ENCODE measurements at places on chromosomes 5 and 9.

- peak; percentile 96 for DNase-seq
Measured at GRCh38 chr5:139635606-139636206, 12.4 kb upstream of the CXXC5 start.

- peak; percentile 62 for DNase-seq
Measured at GRCh38 chr9:83598487-83598886, 24.5 kb upstream of the IDNK start.

DNA sequence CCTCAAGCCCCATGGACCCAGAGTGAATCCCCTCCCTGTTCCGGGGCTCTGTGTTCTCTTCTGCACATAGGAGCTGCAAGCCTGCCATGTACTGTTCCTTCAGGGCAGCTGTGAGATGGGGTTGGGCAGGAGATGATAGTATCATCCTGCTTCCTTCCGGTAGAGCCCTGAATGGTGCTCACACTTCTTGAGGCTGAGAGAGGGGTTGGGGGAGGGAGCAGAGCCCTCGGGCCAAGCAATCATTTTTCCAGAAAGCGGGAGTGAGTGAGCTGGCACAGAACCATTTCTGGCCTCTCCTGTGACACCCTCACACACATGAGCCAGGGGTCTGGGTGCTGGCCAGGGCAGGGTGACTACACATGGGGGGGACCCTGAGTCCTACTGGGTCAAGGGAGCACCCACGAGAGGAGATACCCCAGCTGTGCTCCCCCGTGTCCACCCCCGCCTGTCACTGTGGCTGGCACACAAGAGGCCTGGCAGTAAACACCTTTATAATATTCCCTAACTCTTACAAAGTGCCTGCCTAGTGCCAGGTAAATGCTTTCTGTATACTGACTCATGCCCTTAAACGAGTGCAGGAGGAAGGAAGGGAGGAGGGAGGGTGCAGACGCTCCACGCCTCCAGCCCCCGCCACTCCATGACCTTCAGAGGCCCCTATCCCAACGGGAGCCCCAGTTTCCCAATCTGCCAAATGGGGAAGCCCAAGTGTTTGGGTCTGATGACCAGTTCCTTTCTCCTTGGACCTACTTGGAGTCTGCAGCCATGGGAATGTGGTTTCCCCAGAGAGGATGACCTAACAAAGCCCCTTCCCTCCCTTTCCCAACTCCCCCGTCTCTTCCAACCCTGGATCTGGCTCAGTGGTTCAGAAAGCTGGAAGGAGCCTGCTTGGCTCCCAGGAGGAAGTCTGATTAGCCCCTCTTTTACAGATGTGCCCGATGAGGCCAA lies 15.5 kb downstream of the AKNA start:
- DNase-seq: peak; percentile 22

DNA sequence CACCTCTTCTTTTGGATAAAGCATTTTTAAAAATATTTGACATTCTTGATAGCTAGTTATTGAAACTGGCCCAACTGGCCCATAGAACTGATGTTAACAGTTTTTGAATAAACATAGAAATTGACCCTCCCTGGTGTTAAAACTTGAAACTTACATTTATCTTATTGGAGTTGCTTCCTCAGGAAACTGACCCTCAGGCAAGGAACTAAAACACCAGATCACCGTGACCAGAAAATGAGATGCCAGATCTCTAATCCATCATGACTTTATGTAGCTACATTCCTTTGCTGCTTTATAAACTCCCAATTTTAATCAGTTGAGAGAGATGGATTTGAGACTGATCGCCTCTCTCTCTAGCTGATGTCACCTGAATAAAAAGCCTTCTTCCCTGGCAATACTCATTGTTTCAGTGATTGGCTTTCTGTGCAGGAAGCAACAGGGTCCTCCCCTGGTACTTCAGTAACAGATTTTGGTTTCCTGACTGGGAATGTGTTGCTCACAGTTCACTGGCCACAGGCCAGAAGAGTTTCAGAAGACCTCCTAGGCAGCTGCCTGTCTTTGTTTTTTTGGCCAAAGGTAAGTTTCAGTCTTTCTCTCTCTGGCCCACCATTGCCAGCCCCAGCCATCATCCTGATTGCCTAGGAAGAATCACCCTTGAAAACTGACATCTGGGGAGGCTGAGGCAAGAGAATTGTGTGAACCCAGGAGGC lies 212.4 kb downstream of the DTWD2 start:
- DNase-seq: no peak

DNA sequence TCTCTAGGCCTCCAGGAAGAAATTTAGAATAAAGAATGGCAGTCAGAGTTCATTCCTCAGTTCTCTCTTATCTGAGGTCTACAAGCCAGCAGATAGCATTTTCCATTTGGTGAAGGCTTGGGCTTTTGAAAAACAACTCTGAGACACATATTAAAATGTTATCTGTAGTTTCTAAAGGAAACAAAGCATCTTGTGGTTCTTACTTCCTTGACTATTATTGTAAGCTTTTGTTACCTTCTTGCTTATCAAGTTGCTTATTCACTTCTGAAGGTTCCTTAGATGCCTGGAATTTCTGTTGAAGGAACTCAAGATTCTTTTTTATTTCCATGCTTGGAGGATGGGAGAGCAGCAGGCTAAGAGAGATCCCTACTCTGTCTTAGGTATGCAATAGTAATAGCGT lies 79.2 kb upstream of the MRPS30 start:
- no peak for DNase-seq

DNA sequence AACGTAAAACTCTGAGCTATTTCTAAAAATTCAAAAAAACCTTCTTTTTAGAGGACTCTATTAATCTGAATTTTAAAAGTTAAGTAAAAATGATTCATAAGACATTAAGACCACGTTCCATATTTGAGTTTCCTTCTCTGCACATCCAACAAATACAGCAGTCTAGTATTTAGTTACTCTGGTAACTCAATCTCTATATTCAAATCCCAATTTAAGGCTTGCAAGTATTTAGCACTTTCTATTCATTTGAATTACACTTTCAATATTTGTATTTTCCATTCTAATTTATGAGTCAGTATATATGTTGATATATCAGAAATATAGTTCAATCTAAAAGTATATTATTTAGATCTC lies 17.7 kb downstream of the RFX3 start:
- no peak for DNase-seq

DNA sequence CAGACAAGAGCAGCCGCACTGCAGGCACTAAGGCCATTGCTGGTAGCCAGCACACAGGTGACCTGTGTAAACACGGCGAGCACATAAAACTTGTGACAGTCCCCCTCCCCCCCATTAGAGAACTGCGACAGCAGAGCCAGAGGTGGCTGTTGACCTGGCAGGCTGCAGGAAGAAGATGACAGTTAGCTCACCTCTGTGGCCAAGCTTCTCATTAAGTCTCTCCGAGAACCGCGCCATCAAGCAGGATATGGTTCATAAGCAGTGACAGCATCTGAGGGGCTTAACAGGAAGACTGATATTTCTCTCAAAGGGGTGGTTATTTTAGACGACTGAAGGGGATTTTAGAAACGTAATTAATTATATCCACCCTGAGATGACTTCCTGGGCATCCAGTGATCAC lies 5.2 kb downstream of the SURF4 start:
- DNase-seq: no peak

GRCh38 chr5:156824800-156825199 lies 25.3 kb upstream of the PPP1R2B start:
- DNase-seq: peak; percentile 54

DNA sequence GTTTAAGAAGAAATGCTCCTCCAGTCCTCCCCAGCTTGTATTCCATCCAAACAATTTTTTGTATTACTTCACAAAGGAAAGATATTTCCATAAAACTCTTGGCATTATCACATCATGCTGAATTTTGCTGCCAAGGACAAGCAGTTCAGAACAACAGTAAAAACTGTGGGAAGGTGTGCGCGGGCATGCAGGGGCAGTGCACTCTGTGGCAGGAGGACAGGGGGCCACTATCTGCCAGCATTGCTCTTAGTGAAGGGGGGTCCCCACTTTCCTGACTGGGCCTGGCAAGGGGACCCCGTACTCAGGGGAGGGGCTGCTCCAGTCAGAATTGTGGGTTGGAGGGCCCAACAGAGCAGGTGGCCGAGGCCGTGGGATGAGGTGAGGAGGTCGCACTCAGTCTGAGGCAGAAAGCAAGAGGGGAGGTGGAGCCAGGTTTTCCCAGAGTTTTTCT lies 32.8 kb downstream of the ANGPTL2 start:
- no peak for DNase-seq

GRCh38 chr9:21811914-21812313 lies 9.5 kb downstream of the MTAP start:
- no peak for DNase-seq

DNA sequence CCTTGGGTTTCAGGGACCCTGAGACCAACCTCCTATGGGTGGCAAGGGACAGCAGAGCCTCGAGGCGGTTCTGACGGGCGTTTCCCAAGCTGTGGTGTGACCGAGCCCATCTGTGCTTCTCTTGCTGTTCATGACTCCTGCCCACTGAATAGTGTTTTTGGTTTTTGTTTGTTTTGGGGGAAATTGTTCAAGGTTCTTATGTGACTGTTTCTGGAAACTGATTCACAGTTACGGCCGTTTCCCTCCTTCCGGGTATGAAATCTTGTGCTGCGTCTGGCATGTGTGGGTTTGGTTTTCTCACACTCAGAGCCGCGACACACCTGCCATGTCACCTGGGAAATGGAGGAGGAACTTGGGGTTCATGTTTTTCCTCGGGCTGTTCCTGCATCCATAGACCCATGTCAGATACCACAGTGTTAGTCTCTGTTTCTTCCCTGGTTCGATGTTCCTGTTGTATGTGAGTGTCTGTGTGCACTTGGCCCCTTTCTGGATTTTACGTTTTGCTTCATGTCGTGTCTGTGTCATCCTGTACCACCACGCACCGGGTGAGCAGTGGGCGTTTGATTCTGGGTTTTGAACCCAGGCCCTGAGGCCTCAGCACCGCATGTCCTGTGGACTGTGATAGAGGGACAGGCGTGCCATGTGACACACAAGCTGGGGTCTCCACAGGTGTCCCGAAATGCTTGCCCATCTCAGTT lies 28.8 kb downstream of the FBXW5 start:
- no peak for DNase-seq

GRCh38 chr9:92405818-92406217 lies 1.4 kb upstream of the OGN start:
- DNase-seq: no peak

GRCh38 chr5:133120156-133120750 lies 68.4 kb downstream of the HSPA4 start:
- DNase-seq: no peak

DNA sequence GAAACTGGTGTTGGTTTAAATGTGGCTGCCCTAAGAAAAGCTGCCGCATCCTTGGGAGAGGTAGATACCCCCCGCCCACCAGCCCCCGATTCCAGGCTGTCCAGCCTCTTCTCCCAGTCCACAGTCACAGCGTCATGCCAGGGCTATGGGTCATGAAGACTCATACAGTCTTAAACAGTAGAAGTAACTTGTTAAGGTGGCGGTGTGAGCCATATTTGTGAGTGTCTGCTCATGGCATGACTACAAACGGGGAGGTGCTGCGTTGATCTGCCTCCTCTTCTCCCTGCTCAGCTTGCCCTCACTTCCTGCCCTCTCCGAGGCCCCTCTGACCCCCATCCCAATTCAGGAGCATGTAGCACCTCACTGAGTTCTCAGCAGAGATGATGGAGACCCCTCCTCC lies 20.8 kb downstream of the FGD3 start:
- DNase-seq: no peak

DNA sequence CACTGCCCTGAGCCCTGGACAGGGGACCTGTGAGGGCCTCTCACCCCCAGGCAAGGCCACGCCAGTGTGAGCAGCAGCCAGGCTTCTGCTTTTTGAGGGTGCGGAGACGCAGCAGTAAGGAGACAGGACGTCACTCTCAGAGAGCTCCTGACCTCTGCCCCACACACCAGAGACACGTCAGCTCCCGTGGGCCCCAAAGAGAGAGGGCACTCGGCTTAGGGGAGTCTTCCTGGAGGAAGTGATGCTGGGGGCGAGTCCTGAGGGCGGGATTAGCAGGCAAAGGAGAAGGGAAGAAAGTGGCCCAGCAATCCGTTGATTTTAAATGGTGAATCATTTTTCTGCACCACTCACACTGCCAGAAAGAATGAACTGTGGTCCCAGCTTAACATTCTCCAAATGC lies 24.0 kb upstream of the SLC9A3 start:
- DNase-seq: no peak

GRCh38 chr9:16341177-16341576 lies 529.3 kb downstream of the BNC2 start:
- DNase-seq: no peak

GRCh38 chr5:96247097-96247701 lies 185.8 kb downstream of the PCSK1 start:
- peak; percentile 78 for DNase-seq

DNA sequence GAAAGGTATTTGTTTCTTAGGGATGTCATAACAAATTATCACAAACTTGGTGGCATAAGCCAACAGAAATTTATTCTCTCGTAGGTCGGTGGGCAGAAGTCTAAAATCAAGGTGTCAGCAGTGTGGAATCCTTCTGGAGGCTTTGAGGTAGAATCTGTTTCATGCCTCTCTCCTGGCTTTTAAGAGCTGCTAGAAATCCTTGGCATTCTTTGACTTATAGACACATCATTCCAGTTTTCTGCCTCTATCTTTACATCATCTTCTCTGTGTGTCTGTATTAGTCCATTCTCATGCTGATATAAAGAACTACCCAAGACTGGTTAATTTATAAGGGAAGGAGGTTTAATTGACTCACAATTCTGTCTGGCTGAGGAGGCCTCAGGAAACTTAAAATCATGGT lies 488.1 kb upstream of the PAPPA start:
- no peak for DNase-seq

GRCh38 chr9:114000063-114000454 lies 78.0 kb downstream of the AMBP start:
- DNase-seq: no peak

DNA sequence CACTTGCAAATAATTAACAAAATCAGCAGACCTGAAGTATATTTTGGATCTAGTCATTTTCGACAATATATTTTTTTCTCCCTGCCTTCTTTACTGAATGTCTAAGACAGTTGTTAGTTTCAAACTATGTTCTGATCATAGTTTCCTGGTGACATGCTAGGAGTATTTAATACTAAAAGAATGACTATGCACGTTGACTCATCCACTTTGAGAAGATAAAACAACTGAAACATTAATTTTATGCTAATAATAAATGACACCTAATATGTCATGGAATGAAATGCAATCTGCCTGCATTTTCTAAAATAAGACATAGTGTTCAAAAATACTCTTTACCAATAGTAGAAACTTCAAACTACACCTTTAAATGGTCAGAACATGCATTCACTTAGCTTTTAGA lies 2123.7 kb upstream of the C9orf72 start:
- DNase-seq: peak; percentile 73
